ENCODE measurements at places on chromosomes 2 and 18.

GRCh38 chr18:56389190-56389589, 249.2 kb downstream of the TXNL1 start:
- no peak for DNase-seq

DNA sequence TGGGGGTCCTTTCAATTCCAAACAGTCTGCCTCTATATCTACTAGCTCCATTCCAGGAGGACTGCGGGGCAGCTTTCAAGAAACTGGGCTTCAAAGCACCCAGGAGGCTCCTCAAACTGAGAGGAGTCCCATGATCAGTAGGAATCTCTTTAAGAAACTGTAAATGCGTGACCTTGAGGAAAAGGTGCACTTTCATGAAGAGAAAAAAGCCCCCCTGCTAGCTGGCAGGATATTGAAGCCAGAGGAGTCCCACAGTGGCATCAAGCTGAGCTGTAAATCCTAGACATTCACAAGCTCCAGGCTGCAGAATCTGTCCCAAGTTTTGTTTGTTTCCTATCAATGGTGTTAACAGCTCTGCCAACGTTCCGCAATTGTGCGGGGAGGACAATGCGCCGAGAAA, 790.1 kb downstream of the SLC4A3 start:
- DNase-seq: no peak

DNA sequence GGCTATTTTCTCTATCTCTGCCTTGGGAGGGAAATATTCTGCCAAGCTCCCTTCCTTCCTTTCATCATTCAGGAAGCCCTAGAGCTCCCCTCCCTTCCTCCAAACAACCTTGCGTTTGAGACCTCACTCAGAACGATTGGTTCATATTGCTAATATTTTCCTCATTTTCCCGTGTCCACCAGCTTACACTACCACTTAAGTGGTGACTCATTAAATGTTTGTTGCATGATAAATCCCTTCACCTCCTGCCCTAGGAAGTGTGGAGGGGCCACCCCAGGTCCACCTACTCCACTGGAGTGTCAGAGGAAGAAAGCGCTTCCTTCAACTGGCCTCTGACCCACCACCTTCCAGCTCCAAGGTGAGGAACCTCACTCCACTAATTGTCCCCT, 2.3 kb upstream of the LPIN2 start:
- no peak for DNase-seq

DNA sequence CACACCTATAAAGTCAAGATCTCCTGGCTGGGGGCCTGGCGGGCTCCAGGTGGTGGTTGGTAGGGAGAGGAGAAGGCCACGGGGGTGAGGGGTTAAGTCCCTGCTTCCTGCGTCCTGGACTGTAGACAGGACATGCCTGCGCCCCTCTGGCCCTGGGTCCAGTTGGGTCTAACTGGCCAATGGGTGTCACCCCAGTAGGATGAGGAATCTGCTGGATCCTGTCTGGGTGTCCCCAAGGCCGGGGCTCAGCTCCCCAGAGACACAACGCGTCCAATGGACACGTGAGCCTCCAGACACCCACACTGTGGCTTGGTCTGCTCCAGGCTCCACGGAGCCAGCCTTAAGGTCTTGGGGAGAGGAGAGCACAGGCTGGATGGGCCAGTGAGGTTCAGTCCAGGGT, 19.6 kb downstream of the AQP12A start:
- no peak for DNase-seq

- no peak for DNase-seq
Measured at GRCh38 chr2:16852651-16853050, 187.0 kb upstream of the CYRIA start.

- DNase-seq: no peak
Measured at GRCh38 chr2:85718009-85718391, 23.8 kb downstream of the GNLY start.

- DNase-seq: no peak
Measured at GRCh38 chr2:127157651-127158485, 50.9 kb upstream of the BIN1 start.

- DNase-seq: no peak
Measured at GRCh38 chr2:210387074-210387473, 72.1 kb upstream of the MYL1 start.

DNA sequence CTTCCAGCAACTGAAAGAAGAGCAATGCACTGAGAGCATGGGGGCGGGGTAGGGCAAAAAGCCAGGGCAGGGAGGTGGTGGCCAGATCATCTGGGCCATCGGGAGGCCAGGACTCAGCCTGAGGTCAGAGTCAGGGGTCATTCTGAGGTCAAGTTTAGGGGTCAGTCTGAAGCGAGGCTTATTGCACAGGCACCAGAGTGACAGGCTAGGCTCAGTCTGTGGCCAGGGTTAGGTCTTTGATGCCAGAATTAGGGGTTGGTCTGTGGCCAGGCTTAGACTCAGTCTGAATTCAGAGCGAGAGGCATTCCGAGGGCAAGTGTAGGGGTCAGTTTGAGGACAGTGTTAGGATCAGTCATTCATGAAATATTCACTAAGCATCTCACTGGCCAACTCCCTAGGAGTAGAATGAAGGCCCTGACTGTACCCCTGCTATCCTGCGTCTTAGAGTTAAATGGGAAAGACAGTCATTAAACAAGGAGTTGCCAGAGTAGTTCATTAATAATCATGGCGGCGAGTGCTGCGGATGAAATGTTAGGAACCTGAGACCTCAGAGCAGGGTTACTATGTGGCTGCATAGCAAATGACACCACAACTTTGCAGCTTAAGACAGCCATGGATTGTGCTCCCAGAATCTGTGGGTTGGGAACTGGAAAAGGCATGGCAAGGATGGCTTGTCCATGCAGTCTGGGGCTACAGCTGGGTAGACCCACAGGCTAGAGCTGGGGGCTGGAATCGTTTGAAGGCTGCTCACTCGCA, 198.7 kb downstream of the CYP26B1 start:
- no peak for DNase-seq

DNA sequence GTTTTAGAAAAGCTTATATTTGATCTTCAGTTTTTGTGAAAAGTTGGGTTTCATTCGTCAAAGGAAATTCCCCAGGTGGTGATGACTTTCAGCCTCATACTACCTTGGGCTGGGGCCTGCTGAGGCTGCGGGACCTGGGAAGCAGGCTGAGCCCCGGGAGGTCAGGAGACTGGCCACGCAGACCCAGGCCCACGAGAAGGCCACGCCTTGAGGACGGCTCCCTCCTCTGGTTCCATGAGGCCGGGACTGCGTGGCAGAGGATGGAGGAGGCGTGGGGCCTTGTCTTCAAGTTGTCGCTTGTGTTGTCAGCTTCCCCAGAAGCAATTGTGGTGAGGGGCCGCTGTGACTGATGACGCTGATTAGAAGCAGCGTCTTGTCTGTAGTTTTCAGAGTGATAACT, 11.8 kb downstream of the CNDP2 start:
- no peak for DNase-seq

DNA sequence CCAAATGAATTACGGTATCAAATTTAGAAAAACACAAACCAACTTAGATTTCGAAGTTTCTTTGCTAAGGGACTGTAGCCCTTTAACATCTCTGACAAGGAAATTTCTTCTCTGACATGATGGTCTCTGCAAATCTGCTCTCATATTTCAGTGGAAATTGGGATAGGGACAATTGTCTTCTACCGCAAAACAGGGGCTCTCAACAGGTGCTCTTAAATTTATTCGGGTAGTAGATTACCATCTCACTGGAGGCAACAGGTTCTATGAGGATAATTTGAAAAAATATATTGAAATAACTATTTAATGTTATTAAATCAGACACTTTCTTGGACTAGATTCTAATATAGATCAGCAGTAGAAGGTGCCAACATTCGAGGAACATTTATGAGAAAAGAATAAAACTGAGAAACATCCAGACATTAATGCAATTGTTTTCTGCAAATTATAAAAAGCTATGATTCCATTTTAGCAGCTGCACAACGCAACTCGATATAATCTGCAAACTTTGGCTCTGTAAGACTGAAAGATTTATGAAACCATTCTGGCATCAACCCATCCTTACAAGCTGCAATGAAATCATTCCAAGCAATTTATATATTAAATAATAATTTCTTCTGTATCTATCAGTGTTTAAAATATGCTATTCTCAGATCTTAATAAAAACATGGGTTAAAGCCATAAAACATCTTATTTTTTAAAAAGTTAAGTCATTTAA, 10.0 kb upstream of the BCL2 start:
- no peak for DNase-seq

DNA sequence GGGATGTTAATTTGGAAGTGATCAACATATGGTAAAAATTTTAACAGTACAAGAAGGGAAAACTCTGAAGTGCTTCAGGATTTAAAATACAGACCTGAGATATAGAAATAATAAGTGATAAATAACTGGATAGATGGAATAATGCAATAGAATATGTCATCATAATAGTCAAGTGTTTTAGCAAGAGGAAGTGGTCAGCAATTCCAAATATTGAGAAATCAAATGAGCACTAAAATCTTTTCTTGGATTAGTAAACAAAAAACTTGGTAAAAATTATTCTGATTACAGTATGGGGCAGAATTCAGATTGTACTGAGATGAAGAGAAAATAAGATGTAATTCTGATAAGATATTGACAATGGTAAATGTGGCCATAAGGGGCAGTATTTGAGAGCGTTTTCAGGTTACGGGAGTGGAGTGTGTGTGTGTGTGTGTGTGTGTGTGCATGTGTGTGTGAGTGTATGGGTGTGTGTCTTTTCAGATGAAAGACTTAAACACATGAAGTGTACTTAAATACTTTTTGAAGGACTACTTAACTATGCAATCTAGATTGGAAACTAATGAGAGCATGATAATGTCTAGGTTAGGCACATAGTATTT, 217.9 kb upstream of the ITGA4 start:
- no peak for DNase-seq

GRCh38 chr2:128053331-128053730, 25.5 kb upstream of the SAP130 start:
- no peak for DNase-seq

DNA sequence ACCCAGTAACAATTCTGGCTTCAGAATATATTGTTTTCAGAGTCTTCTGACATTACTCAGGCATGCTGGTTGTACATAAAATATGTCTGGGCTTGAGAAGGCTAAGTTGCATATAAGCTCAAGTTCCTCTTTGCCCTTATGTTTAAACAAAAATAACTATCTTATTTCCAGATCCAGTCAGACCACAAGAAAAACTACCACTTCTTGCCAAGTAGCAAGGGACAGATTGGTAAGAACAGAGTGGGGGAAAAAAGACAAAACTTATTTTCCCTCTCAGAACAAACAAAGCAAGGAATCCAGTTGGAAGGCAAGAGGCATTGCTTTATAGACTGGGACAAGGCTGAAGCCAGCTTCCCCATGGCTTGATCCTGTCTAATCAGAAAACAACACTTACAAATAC, 1036.7 kb upstream of the CELF4 start:
- no peak for DNase-seq

DNA sequence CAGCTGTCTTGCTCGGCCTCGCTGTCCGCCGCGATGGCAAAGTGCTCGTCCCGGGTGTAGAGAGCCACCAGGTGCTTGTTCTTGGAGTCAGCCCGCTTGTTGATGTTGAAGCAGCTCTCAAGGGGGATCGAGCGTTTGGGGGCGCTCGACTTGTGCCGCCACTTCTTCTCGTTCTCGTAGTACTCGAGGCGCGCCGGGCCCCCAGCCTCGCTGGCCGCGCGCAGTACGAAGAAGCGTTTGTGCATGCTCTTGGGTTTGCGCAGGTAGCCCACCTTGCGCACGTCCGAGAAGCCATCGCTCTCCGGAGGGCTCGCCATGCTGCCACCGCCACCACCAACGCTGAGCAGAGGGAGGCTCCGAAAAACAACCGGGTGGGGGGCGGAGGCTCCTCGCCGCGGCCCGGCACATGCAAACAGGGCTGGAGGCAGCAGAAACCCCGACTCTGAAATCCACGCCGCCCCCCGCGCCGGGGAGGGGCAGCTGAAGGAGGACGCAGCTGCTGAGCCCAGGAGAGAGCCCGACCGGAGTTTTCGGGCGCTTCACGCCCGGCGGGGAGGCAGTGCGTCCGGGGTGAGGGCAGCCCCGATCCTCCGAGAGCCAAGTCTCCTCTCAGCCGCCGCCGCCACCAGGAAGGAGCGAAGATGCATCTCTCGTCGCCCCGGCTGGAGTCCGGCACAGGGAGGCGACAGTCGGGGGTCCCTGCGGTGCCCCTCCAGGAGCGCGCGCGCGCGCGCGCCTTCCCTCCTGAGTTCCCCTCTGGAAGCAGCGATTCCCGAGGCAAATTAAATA, 1.0 kb downstream of the IRS1 start:
- DNase-seq: no peak

Measured in cortex of kidney (tissue), 1 donor.